Left cardiac atrium (tissue), 4 donors: ENCODE measurements at places on chromosomes 3 and 15. TPM values are rescaled to one million over a fixed set of nuclear protein-coding genes. Genes with fewer than 3 reads are reported as not detected.

DNA sequence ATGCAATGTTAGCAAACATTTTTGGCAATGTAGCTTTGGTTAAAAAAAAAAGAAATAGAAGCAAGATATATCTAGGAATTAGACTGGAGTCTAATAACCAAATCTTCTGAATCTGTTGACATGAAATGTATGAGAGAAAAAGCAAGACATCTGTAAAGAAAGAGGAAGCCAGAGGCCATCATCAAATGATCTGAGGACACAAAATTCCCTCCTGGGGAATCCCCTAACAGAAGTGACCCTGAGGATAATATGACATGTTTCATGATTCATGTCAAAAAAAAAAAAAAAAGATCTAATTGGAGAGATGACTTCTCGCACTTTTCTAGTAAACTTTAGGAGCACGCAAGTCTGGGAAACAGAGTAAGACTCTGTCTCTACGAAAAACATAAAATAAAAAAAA is 70.9 kb downstream of the IMPG2 start:
- no peak for DNase-seq

DNA sequence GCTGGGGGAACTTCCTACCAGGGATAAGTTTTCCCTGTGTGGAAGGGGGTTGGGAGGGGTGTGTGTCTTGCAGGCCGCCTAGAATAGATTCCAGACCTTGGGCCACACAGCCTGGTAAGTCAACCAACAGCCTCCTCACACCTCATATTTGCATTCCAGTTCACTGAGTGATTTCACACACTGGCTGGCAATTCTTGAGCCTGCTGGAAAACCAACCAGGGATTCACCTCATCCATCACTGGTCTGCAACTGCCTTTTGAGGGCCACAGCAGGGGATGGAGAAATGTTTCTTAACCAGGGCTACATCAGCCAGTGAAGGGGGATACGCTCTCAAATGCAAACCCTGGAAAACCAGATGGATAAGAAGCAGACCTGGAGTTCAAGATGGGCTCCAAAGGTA is 2.0 kb downstream of the FSTL1 start:
- DNase-seq, result peak; percentile 41

The IQCF5 gene
- total RNA-seq, result not detected

- DNase-seq, result no peak
Observed at GRCh38 chr3:134822090-134822489, 27.0 kb downstream of the EPHB1 start.

The A4GNT gene
- not detected for total RNA-seq

The LSAMP gene
- 1.6 TPM for total RNA-seq

The RETNLB gene
- total RNA-seq, result not detected

DNA sequence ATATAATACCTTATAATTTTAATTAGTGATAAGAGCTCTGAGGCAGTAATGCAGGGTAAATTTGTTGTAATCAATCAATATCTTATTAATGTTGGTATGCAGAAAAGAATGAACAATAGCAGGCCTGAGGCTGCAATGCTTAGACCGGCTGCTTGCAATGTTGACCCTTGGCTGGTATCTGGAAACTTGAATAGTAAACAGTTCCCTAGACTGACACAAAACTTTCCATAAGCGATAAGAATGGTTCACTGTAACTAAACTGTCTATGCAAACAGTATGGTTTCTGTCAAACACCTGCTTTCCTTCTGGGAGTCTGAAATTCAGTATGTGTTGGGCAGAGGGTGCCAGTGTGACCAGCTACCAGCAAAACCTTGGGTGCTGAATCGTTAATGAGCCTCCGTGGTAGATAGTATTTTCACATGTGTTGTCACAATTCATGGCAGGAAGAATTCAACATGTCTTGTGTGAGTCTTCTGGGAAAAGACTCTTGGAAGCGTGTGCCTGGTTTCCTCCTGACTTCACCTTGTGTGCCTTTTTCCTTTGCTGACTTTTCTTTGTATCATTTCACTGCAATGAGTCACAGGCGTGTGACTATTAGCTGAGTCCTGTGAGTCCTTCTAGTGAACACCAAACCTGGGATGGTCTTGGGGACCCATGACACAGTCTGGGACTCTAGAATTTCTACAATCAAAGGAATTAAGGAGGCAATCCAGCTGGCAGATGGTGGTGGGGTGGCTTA is 30.7 kb upstream of the CLRN1 start:
- no peak for DNase-seq

The THSD4 gene
- total RNA-seq, result 68.3 TPM

The MFAP1 gene
- 16.9 TPM for total RNA-seq

- DNase-seq, result no peak
Observed at GRCh38 chr3:63364495-63364894, 86.4 kb downstream of the SYNPR start.

The IL20RB gene
- total RNA-seq, result 0.88 TPM

The RBP2 gene
- not detected for total RNA-seq

DNA sequence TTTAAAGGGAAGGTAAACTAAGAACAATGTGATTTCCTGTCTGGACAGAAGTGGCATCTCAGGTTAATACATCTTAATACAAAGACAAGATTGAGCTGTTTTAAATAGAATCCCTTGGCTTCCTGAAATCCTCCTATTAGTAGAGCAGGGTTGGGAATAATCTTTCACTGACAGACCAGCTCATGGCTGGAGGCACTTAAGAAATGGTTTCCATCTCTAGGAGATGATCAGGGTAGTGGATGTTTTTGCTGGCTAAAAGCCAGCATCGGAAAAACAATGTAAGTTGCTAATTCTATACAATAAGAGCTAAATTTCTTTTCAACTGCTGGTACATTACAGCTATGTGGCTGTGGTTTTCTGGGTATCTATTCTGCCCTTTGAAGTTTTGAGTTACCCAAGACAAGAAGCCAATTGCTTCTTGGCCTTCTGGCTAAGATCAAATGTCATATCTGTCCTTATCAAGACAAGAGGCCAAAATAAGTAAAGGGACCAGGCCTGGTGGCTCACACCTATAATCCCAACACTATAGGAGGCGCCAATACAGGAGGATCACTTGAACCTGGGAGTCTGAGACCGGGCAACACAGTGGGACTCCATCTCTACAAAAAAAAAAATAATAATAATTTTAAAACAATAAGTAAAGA is 49.6 kb downstream of the SHQ1 start:
- DNase-seq, result no peak

- no peak for DNase-seq
Observed at GRCh38 chr15:84969257-84969656, 12.4 kb upstream of the PDE8A start.

The RLBP1 gene
- not detected for total RNA-seq

DNA sequence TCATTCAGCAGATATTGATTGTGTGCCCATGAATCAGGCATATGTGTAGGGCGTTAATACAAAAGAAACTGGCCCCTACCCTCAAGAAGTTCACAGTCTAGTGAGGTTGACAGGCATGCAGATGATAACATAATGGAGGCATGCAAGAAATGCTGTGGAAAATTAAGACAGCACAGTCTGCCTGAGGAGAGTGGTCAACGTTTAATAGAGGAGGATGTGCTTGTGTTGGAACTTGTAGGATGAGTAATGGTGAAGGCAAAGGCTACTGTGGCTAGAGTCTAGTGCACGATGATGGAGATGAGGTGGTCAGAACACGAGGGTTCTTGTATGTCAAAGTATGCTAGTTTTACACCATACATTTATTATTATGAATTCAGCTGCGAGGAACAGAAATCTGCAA is 295.7 kb downstream of the SOX2 start:
- DNase-seq, result no peak

- no peak for DNase-seq
Observed at GRCh38 chr15:80636675-80637074, 58.4 kb upstream of the ABHD17C start.

GRCh38 chr3:183868796-183869195 is 15.9 kb downstream of the PARL start:
- DNase-seq, result no peak

The MLF1 gene
- 199 TPM for total RNA-seq

The MYRIP gene
- total RNA-seq, result 2.3 TPM
